Stimulated activated CD8-positive, alpha-beta memory T cell treated with anti-CD3 and anti-CD28 coated beads, Interleukin-4, amount 100 ng/mL, for 48 hours (primary cell): ENCODE measurements at places on chromosomes 6 and 20.
A peak's percentile ranks its signal among the peaks of the same experiment; 100 is the strongest.

GRCh38 chr20:288956-289692 is 1.4 kb downstream of the C20orf96 start:
- DNase-seq: no peak

DNA sequence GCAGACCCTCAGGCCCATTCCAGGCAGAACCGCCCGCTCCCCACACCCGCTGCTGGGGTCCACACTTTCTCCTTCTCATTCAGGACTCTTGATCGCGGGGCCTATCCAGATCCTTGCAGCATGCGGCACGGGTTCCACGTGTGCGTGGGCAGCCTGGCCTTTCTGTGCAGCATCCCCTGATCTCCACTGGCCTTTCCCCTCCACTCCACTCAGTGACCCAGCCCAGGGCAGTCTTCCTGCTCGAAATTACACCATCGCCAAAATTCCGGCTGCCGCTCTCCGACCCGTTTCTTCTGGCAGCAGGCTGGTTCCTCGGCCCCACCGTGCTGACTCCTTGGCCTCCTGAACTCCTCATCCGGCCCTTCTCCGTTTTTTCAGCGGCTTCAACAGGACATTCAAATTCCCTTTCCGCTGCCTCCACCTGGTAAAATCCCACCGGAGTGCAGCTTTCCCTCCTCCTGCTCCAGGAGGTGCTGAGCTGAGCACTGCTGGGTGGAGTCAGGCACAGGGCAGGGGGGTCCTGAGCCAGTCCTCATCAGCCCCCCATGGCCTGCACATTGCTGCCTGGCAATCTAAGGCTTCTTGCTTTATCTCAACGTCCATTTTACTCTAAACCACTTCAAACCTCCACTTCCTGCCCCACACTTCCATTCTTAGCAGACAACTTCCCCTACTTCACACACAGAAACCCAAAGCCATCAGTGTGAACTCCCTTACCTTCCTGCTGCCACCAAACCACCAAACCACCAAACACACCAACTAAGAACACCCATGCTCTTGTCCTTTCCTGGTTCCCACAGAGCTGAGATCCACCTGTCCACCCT is 9.0 kb downstream of the SFT2D1 start:
- DNase-seq: no peak

DNA sequence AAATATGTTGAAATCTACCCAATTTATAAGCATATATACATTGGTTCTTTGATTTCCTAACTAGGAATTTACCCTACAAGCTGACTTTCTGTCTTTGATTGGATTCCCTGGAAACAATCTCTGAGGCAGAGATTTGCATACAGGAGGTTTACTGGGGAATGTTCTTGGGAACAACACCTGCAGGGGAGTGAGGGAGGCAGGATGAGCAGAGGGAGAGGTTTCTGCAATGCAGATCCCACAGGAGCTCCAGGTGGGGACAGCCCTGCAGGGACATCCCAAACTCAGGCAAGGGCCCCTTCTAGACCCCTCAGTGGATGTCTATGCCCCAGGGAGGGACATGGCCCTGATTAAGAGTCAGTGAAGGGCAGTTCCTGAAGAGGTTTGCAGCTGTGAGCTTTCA is 95.2 kb upstream of the CCDC167 start:
- no peak for DNase-seq

- no peak for DNase-seq
Observed at GRCh38 chr20:40251284-40251932, 437.6 kb downstream of the MAFB start.

GRCh38 chr20:16654858-16655535 is 74.8 kb upstream of the SNRPB2 start:
- no peak for DNase-seq

- no peak for DNase-seq
Observed at GRCh38 chr20:24653306-24653705, 183.9 kb downstream of the SYNDIG1 start.

GRCh38 chr20:21554376-21554890 is 40.6 kb upstream of the NKX2-2 start:
- DNase-seq: no peak

DNA sequence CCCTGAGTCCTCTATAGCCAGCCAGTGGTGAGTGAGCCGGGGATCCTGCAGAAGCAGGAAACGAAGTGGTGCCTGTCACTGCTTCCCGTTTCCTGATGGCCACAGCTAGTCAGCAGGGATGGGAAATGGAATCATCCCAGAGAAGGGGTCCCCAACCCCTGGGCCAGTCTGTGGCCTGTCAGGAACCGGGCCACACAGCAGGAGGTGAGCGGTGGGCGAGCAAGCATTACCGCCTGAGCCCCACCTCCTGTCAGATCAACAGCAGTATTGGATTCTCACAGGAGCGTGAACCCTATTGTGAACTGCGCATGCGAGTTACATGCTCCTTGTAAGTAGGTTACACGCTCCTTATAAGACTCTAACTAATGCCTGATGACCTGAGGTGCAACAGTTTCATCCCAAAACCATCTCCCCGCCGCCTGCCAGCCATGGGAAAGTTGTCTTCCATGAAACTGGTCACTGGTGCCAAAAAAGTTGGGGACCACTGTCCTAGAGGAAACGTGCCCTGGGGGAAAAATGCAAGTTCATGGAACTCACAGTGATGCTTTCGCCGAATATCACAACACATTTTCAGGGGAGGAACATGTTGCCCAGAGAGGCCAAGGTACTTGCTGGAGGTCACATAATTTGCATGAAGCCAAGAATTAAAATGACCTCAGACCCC is 113.8 kb downstream of the JPH2 start:
- DNase-seq: peak; percentile 24

GRCh38 chr6:4565301-4566250 is 210.6 kb upstream of the CDYL start:
- DNase-seq: no peak

DNA sequence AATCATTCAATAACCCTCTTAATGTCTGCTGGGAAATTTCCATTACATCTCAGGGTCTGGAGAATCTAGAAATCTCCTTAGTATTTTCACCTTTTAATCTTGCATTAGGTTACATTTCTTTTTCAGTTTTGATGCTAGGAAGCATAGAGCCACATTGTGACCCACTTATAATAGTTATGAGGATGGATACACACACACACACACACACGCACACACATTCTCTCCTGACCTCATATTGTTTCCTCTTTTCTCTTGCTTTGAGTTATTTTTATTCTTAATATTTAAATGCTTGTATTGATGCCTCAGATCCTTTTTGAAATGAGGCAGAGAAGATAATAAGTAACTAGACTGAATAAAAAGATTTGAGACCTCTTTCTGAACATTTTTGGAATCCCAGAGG is 128.4 kb downstream of the KLHL32 start:
- DNase-seq: no peak

DNA sequence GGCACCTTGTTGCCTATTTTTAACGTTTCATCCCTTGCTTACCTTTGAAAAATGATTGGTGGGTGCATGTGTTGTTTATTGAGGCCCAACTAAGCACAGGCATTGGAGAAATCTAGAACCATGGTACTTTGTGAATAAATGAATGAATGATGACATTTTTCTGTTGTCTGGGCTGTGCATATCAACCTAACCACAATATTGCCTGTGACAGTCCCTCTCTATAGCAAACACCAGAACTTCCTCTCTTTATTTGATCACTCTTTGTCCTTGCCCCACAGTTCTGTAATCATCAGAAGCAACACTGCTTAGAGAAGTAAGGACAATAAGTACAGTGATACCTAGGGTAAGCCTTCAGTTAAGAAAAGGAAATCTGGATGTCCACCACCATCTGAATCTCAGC is 75.1 kb downstream of the TBC1D7 start:
- DNase-seq: no peak

DNA sequence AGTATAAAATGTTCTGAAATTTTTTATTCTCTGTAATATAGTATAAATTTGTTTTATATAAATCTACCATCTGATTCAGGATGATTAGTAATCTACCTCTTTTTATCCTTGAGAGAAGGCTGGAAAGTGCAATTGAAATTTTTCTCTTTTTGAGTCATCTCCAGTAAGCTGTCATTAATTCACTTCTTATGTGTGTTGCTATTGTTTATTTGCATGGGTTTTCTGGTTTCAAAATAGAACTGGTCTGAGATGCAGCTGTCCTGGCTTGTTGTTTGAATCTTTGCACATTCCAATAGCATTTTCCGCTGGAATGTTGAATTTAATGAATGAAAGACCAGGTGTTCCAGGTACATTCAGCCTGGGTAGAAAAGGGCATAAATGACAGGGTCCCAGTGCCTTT is 24.3 kb upstream of the TAB2 start:
- DNase-seq: no peak

- DNase-seq: no peak
Observed at GRCh38 chr6:45545416-45545815, 167.7 kb upstream of the SUPT3H start.

DNA sequence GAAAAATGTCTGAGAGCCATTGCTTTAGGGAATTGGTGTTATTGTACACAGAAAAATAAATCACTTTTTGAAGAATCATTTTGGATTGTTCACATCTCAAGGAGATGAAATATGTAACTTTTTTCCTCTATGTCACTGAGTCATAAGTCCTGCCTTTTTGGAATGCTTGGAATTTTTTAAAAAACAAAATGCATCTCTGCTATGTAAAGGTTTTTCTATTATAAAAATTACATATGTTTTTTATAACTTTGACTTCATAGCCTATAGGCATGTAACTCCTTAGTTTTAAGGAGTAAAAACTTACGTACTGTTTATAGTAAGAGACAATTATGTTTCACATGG is 8.7 kb downstream of the RNF144B start:
- no peak for DNase-seq

DNA sequence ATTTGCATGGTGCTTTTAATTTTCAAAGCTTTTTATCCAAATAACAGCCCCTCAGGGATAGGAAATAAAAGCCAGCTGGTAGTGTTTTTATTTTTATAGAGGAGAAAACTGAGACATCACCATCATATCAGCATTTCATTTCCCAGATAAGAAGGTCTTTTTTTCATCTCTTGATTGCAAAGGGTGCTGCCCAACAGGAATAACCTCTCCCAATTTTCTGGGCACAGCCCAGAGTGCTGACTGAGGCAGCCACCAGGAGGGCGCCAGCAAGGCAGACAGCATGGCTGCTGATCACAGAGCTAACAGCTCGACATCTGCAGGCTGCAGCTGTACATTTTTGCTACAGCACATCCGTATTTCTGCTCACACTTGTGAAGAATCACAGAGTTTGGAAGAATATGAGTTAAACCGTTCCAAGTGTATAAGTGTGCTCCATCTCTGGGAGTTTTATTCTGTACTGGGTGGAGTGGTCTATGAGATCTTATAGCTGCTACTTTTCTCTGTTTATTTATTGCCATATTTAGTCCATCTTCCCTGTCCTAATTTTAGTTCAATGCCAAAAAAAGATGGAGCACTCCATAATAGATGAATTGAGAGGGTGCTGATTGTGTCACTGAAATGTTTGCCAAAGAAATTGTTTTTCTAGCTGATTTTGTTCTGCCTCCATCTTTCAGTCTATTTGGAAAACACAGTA is 85.5 kb upstream of the C20orf144 start:
- DNase-seq: no peak

DNA sequence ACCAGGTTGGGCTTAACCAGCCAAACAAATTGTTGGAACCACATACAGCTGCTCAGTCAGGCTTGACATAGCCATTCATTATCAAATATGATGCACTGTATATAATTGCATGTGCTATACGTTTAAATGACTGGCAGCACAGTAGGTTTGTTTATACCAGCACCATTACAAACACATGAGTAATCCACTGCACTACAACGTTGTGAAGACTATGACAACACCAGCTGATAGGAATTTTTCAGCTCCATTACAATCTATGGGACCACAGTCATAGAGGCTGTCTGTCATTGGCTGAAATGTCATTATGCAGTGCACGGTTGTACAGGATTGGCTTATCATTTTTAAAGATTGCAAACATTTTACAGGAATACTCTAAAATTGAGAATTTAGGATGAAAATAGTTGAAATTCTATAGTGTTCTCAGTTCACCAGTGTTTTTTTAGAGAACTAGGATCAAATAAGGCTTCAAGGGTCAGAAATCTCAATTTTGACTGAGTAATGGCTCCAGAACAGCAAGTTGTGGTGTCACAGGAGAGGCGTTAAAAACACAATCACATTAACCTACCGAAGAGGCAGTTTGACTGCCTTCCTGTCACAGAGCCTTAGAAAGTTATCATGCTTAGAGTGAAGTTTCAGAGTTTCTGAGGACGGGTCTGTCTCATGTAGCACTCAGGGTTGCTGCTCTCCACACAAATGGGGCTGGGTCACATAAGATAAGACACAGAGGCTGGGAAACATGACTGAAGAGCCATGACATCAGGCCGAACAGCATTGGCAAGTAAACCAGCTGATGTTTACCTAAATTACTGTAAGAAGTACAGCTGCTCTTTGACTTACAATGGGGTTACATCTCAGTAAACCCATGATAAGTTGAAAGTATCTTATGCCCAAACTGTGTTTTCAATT is 60.7 kb upstream of the SMLR1 start:
- DNase-seq: no peak

DNA sequence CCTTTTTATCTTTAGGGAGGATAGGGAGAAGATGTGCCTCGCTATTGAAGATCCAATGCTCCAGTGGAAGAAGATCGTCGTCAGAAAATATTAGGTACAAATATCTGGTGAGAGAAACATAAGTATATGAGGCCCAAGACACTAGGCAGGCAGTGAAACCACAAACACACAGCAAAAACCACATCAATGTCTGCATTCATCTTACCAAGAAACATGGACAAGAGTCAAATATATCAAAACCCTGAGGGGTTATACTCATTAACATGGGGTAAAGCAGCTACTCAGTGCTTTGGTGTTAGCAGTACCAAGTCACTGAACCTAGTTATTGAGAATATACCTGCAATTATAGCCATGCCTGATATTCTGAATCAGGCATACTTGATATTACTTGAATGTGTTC is 101.4 kb upstream of the FAM184A start:
- no peak for DNase-seq

DNA sequence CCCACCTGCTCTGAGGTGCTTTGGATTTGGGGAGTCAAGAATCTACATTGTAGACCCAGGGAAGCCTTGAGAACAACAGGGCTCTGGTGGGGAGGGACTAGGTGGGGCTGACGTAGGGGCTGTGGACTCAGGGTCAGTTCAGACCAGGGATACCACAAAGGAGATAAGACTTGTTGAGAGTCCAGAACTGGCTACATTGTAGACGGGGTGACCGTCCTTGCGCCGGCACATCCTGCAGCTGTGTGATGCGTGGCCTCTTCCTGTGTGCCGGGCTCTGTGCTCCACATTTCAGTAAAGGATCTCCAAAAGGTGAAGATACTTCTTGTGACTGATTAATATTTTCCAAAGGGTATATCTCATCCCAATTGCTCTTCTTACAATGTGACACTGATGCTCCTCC is 9.8 kb upstream of the TLDC2 start:
- no peak for DNase-seq

- no peak for DNase-seq
Observed at GRCh38 chr6:19851241-19852089, 14.3 kb downstream of the ID4 start.

DNA sequence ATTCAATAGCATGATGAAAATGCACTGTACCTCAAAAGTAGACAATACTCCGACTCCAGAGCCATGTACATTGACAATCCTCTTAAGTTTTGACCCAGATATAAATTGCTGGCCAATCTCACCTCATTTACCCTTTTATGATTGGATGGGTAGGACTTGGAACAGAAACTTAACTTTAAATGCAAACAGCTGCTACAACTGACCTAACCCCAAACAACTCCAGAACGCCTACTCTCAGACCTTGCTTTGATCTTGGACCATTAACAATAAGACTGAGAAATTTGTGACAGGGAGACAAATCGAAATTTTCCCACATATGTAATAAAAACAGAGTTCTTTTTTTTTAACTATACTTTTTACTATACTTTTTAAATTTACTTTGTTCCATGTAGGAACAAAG is 200.5 kb upstream of the MCHR2 start:
- DNase-seq: no peak

- DNase-seq: no peak
Observed at GRCh38 chr6:99604166-99605073, 2.2 kb upstream of the PRDM13 start.
